Fibroblast of the aortic adventitia (primary cell): ENCODE measurements at places on chromosomes 7 and 10. TPM values are rescaled to one million over a fixed set of nuclear protein-coding genes. Genes with fewer than 3 reads are reported as not detected.
A peak's percentile ranks its signal among the peaks of the same experiment; 100 is the strongest.

GRCh38 chr10:128898133-128898915 lies 568.7 kb upstream of the MGMT start:
- no peak for DNase-seq

ABCB1 gene
- total RNA-seq, result 0.08 and 0.36 TPM in 2 replicates

PAX4 gene
- total RNA-seq, result not detected in 2 replicates

DNA sequence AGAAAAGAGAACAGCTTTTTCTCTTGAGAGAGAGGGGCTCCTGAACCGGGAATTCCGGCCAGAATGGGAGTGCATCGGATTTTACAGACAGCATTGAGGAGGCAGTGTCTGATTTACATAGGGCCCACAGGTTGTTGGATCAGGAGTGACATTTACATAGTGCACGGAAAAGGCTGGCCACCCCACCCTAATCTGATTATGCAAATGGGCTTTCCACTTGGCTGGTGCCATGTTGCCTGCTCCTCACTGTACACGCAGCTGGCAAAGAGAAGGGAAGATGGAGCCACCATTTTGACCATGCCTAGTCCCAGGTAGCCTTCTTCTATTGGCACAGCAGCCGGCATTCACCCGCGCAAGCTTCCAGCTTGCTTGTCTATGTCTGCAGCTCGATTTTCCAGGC lies 77.5 kb upstream of the FAM171A1 start:
- DNase-seq, result no peak

GRCh38 chr10:24463611-24464426 lies 254.9 kb downstream of the KIAA1217 start:
- DNase-seq, result peak; percentile 92

DNA sequence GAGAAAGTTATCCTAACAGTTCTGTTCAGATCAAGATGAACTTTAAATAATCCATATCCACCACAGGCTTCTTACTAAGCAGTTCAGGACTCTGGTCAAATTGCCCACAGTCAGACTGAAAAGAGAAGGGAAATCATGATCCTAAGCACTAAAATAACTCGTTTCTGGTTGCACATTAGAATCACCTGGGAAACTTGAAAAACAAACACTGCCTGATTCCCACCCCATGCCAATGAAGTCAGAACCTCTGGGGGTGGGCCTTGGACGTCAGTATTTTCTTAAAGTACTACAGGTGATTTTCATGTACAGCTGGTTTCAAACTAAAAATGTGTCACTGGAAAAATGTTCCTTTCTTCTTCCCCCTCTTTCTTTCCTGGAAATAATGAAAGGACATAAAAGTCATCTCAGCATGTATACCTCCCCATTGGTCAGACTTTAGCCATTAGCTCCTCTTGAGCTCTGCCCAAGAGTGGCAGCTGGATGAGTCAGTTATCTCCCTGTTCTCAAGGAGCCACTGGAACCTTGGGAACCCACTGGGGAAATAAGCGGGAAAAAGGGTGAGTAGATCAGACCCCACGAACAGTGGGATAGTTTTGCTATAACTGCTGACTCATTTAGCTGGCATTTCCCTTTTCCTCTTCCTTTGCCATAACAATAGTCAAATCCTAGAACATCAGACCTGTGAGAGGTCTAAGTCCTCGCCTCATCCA lies 75.3 kb upstream of the IL6 start:
- DNase-seq, result peak; percentile 77

LEP gene
- under 0.01 TPM in 1 of 2 replicates, not detected in the other for total RNA-seq
